ENCODE measurements at places on chromosomes 12 and 14.

- DNase-seq, result no peak
These were observed 73.7 kb upstream of the RHOJ start for GRCh38 chr14:63130531-63130930.

DNA sequence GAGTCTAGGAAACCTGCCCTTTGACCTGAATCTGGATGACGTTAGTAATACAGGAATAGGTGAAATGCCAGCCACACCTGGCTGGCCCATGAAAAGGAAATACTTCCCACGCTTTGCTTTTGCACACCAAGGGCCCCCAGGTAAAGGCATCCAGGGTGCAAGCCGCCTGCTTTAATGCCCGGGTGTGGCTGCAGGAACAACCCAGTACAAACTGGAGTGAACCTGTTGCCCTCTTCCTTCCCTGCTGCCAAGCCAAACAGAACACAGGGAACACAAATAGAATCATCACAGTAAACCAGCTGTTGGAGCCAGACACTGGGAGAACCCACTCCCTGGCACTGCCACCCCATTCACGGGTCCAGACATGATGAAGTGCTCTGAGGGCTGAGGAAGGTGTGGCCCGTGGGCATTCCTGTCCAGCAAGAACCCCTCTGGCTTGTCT lies 24.2 kb upstream of the FOS start:
- no peak for DNase-seq

GRCh38 chr12:127903146-127903545 lies 363.8 kb upstream of the TMEM132C start:
- DNase-seq, result no peak

- no peak for DNase-seq
These were observed 44.9 kb upstream of the CLMN start for GRCh38 chr14:95364481-95365209.

DNA sequence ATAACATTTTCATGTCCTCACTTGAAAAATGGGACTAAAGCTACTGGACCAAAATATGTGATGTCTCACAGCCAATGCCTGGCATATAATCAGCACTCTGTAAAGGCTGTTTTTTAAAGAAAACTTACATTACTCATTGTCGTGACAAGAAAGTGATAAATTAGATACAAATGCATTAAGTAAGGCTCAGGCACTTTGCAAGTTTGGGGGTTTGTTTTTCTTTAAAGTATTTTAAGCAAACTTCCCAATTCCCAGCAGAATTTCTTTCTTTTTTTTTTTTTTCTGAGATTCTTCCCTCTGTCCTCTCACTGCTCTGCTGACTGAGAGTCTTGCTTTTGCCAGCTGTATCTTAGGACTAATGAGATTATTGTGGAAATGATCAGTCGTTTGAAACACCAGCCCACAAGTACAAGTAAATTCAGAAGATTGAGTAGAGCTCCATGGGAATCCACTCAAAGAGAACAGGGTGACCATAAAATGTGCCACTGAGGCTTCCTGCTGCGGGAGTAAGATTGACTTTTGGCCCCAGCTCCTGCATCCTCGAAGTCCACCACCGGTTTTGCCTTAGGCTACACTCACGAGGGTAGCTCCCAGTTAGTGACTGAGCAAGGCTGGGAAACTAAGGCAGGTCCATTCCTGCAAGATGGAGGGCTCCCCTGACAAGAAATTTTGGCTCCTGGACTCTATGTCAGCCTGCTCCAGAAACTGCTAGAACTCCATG lies 82.8 kb downstream of the TMTC1 start:
- DNase-seq, result no peak

- DNase-seq, result no peak
These were observed 12.8 kb upstream of the PIP4K2C start for GRCh38 chr12:57577981-57578758.

DNA sequence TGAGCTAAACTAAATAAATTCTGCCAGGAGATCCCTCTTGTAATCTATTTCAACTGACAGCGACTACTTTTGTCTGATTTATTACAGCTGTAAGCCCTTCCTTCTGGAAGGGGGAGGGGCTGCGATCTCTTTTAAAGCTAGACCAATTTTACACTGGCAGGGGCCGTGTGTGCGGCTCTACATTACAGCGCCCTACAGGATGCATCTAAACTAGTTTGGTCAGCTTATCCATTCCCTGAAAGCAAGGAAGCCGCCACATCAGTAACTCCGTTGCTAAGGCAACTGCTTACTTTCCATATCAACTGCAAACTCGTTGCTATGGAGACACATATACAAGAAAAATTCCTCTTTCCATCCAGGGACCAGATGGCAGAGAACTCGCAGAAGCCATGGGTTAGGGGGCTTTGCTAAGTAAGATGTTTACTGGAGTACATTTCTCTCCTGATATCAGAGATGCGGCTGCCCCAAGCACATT lies 17.4 kb downstream of the FOXN3 start:
- DNase-seq, result no peak

DNA sequence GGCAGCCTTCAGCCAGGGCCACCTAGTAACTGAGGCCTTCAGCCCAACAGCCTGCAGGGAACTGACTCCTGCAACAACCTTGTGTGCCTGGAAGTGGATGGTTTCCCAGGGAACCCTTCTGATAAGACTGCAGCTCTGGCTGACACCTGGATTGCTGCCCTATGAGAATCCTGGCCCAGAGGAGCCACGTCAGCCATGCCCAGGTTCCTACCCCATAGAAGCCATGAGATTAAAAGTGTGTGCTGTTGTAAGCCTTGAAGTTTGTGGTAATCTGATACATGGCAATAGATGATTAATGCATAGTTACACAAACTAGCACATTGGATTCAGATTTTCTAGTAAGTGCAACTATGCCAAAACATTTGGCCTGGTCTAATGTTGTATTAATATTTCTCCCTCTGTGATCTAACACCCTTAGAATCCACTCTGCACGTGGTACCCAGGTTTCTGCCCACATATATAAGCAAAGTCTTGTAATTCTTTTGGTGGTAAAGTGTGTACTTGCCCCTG lies 64.8 kb upstream of the BEGAIN start:
- DNase-seq, result no peak

DNA sequence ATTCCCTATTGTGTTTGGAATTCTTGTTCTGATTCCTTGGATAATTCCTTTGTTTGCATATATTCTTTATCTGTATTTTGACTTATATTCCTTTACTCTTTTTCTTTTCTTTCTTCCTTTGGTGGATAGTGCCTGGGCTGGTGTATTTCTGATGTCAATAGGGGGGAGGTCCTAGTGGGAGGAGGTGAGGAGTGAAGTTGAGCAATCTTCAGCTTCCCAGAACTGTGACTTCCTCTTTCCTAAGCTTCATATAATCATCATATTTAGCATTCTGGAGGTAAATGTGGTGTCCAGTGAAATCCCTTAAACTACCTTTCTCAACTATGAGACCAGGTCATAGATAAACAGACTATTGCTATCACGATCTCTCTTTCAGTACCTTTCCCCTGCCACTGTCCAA lies 29.6 kb upstream of the TBPL2 start:
- no peak for DNase-seq

- DNase-seq, result peak; percentile 16
These were observed 38.8 kb upstream of the EML1 start for GRCh38 chr14:99754141-99755067.

DNA sequence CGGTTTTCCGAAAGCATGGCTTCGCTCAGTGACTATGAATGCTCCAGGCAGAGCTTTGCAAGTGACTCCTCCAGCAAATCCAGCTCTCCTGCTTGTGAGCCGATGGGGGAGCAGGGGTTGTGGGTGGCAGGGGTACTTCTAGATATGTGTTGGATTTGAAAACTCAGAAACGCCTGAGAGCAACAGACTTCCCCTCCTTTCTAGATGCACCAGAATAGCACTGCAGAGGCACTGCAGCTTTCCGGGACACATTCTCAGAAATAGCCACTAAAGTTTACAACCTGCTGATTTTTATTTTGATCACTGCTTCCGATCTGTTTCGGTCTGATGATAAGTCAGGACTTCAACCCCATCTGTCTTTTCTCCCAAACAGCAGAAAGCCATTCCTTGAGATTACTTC lies 8.6 kb downstream of the TCP11L2 start:
- DNase-seq, result no peak

- DNase-seq, result no peak
These were observed 158.3 kb downstream of the CACNA1C start for GRCh38 chr12:2211119-2211518.

GRCh38 chr12:25985316-25986175 lies 27.1 kb downstream of the RASSF8 start:
- DNase-seq, result no peak

DNA sequence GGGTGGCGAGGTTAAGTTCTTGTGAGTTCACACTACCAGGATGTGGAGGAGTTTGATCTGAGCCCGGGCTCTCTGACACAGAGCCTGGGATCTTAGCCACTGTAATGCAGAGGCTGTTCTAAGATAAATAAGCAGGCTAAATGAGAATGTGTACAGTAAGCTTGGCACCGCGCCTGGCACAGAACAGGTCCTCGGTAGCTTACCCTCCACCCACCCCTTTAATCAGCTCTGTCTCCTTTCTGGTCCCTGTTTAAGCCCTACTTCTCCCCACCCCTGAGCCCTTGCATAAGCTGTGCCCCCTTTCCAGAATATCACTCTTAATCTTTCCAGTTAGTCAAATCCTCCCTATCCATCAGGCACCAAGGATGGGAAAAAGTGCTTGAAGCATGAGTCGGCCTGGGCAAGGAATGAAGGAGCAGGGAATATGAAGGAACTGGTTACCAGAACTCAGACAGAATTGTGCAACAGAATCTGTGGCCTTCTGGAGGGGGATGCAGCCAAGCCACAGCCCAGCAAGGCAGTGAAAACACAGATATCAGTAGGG lies 32.8 kb upstream of the CMKLR1 start:
- DNase-seq, result no peak

DNA sequence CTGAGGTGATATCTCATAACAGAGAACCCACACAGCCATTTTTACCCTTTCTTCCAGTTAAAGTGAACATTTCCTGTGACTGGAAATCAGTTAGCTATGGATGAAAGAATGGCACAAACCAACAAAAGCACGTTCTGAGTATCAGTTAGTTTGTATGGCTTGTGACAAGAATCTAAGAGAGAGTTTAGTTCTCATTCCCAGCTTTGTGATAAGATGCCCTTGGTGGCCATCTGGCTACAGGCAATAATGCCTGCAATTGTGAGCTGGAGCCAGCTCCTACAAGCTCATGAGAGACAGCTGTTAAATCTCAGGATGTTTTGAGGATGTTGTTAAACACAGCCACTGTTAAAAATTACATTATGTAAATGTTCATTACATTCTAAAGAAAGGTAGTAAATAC lies 122.0 kb upstream of the FRMD6 start:
- no peak for DNase-seq

DNA sequence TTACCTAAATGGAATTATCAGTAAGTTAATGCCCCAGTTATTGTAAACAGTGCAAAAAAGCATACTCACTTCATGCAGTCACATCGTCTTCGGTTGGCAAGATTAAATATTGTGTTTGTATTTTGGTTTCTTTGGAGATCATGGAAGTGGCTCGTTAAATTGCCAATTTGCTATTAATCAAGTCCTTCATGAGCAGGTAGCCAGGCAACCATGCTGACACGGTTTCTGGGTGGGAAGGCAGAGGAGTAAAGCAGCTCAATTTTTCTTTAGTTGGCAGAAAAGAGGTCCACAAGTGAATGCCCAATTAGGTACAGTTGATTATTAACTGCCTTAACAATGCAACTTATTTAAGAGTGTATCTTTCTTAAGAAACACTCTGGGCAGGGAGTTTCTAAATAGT lies 43.9 kb downstream of the PPP4R3A start:
- DNase-seq, result no peak

- DNase-seq, result no peak
These were observed 13.2 kb upstream of the MDM2 start for GRCh38 chr12:68794653-68795251.

GRCh38 chr12:638953-639557 lies 24.2 kb downstream of the NINJ2 start:
- no peak for DNase-seq

Measured in uterus (tissue), 4 donors.